T-helper 17 cell (primary cell): ENCODE measurements at places on chromosomes 4 and X. TPM values are rescaled to one million over a fixed set of nuclear protein-coding genes. Genes with fewer than 3 reads are reported as not detected.

GRCh38 chr4:69974631-69975030 lies 9.1 kb upstream of the CSN2 start:
- DNase-seq = no peak

DNA sequence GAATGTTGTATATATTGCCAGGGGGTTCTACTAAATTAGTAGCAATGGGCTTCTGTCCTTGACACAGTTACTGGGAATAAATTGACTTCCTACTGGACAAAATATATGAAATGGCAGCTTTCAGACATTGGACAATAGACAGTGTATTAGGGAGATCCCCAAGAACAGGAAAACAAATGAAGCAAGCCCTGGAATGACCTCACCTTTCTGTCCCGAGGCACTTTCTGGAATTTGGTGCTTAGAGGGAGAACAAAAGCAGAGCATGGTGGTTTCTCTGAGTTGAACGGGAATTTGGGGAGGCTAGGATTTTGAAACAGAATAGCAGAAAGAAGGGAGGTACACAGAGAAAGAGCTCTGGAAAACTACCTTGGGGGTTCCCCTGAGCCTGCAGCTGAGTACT lies 187.7 kb upstream of the MAGEB2 start:
- no peak for DNase-seq

DNA sequence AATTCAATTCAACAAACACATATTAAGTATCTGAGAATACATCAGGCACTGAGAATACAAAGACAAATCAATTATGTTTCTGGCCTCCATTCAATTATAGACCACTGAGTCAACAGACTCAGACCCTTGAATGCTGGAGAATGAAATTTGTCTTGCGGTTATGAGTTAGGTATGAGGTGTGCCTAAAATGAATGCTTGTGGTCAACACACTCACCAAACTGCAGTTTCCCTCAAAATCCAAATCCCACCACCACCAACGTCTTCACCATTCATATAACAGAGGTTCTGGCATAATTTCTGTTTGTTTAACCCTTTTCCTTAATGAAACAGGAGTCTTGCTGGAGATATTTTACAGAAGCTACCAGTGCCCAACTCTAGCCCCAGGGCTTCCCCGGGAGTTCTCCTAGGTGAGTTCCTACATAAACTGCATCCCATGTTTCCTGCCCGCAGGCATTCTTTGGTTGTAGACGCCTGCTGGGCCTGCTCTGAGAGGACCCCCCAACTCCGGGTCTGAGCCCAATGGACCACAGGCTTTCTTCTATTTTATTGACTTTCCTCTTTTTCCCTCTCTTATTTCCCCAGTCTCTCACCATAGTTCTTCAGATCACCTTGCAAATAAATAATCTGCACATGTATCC lies 119.2 kb downstream of the DDX53 start:
- no peak for DNase-seq

DNA sequence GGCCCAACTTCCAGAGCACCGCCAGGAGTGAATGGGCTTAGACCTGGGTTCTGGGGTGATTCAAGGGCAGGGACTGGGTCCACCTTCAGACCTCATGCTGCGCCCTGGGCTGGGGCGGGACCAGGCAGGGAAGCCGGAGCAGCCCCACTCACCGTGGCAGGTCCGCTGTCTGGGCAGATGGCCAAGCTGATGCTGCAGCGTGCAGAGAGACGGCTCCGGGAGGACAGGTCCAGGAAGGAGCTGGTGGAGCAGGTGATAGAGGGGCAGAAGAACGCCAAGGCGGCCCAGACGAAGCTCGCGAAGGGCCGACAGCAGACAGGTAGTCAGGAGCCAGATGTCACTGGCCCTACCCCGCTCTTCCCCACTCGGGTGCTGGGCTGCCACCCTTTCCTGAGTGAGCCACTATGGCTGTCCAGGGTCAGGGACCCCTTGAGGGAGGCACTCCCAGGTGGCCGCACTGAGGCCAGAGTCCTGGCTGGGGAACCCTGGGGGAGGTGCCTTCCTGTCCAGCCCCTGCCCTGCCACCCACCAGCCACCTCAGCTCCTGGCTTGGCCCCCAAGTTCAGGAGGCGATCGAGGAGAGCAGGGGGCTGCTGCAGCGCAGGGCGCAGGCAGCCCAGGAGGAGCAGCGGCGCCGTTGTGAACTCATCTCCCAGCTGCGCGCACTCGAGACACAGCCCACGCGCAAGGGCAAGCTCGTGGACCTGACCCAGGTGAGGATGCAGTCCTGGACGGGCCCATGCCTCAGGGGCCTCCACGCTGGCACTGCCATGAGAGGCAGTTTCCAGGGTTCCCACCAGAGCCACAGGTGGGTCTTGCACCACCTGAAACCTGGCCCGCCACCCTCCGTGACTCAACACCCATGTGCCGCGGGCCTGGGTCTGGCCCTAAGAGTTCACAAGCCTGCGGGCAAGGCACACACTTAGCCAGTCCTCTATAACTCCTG lies 10.1 kb upstream of the RNF4 start:
- no peak for DNase-seq

Gene P2RY4
- 0.17 TPM for total RNA-seq

Gene DCAF8L2
- total RNA-seq = not detected

Gene SRPX2
- not detected for total RNA-seq

Gene CCKAR
- not detected for total RNA-seq

Gene SPP1
- total RNA-seq = not detected
